GM12878 (cell line): ENCODE measurements at places on chromosomes 5 and 9.

GRCh38 chr5:51987239-51987638 lies 604.0 kb downstream of the ISL1 start:
- no peak for DNase-seq

- DNase-seq = no peak
Measured at GRCh38 chr5:74950836-74951515, 84.8 kb upstream of the FAM169A start.

- DNase-seq = no peak
Measured at GRCh38 chr5:155729684-155730059, 597.3 kb upstream of the SGCD start.

GRCh38 chr5:54098267-54098666 lies 212.1 kb downstream of the ARL15 start:
- DNase-seq = no peak

GRCh38 chr5:17796757-17797396 lies 162.6 kb downstream of the TAF11L14 start:
- no peak for DNase-seq

GRCh38 chr5:178333821-178334481 lies 101.3 kb upstream of the PHYKPL start:
- no peak for DNase-seq

- no peak for DNase-seq
Measured at GRCh38 chr5:56647099-56647850, 168.1 kb upstream of the MAP3K1 start.

DNA sequence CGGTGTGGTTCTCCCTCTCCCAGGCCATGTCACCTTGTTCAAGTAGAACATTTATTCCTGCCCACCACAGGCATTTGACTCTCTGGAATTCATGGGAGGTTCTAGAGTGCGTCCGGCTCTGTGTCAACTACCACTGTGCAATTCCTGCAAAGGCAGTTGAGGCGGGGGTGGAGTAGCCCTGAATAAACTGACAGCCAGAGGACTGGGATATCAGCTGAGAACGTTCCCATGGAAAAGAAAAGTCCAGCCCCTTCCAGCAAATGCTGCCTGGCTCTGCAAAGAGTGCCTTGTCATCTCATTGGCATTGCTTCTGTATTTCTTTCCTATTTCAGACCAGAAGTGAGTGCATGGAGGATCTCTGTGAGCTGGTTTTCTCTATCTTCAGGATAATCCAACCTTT lies 18.9 kb upstream of the MEGF9 start:
- DNase-seq = no peak

DNA sequence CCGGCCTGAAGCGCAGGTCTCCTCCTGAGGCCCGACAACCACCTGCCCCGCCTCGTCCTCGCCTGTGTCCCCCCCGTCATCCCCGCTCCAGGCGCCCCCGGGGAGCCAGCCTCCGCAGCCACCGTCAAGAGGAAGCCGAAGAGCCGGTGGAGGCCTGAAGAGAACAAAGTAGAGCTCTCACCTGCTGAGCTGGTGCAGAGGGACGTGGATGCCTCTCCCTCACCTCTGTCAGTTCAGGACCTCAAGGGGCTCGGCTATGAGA lies 169.9 kb downstream of the HINT1 start:
- DNase-seq = no peak

DNA sequence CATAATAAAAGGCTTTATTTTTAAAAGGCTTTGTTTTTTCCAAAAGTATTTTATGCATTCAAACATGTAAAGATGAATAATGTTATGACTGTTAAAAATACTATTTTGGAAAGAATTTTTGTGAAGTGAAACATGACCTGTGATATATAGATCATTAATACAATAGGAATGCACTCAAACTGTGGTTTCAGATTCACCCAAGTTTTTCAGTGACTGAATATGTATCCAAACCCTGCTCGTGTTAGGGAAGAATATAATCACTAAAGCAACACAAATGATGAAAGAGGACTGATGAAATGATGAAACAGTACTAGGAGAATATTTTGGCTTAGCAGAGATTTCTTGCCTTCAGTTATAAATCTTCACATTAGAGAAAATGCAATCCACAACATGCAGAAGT lies 278.0 kb downstream of the ADAMTS6 start:
- DNase-seq = no peak

DNA sequence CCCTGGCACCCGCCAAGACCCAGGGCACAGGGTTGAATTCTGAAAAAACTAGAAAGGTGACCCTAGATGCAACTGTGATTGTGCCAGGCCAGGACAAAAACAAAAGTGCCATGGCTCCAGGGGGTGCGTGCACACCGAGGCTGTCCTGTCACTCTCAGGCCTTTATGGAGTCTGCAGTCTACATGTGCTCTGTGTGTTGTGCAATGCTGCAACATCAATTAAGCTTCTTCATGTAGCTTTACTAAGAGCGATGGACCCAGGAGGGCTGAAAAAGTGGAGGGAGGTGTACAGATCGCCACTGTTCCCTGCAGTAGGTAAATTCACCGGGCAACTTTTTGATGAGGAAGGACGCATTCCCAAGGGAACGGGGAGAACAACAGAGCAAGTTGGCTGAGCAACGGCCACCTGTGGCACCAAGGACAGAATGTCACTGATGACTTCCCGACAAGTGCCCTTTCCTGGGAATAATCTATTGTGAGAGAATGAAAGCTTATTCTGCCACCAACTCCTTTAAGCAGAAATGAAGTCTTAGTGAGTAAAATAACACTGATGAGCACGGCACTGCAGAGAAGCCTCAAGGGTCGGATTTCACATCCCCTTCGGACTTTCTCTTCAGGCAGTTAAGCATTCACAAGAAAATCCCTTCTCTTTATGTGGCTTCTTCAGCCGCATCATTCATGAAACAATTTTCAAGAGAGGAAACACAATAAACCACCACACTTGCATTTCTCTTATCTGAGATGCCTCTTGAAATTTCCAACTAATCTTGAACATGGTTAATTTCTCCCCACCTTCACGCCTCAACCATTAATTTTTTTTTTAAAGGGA lies 149.6 kb downstream of the DROSHA start:
- peak; percentile 48 for DNase-seq

GRCh38 chr9:133754187-133754586 lies 16.0 kb upstream of the SARDH start:
- DNase-seq = no peak

GRCh38 chr5:76331126-76331525 lies 72.0 kb upstream of the IQGAP2 start:
- DNase-seq = no peak

DNA sequence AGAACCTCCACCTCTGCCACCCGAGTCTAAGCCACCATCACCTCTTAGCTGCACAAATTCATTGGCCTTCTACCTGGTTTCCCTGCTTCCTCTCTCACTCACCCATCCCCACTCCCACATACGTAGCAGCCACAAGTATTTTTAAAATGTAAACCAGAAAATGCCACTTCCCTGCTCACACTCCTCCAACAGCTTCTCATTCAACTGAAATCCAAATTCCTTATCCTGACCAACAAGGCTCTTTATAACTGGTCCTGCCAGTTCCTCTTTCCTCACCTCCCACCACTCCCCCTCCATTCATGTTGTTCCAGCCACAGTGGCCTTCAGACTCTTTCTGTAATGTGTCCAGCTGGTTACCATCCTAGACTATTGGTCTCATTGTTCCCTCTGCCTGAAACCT lies 25.0 kb upstream of the PALM2AKAP2 start:
- DNase-seq = no peak
